Daoy (cell line): ENCODE measurements at places on chromosomes 11 and 22.
A peak's percentile ranks its signal among the peaks of the same experiment; 100 is the strongest.

DNA sequence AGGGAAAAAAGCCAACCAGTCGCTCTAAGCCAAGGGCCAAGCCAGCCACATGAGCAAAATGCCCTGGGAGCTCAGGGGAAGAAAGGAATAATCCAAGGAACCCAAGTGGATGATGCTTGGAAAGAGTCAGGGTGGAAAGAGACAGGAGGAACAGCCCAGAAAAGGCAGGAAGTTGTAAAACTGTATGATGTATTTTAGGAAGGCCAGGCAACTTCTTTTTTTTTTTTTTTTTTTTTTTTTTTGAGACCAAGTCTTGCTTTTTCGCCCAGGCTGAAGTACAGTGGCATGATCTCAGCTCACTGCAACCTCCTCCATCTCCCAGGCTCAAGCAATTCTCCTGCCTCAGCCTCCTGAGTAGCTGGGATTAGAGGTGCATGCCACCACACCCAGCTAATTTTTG lies 1.6 kb downstream of the LGALS12 start:
- no peak for DNase-seq

GRCh38 chr22:20060700-20061480 lies 19.2 kb upstream of the DGCR8 start:
- no peak for DNase-seq

DNA sequence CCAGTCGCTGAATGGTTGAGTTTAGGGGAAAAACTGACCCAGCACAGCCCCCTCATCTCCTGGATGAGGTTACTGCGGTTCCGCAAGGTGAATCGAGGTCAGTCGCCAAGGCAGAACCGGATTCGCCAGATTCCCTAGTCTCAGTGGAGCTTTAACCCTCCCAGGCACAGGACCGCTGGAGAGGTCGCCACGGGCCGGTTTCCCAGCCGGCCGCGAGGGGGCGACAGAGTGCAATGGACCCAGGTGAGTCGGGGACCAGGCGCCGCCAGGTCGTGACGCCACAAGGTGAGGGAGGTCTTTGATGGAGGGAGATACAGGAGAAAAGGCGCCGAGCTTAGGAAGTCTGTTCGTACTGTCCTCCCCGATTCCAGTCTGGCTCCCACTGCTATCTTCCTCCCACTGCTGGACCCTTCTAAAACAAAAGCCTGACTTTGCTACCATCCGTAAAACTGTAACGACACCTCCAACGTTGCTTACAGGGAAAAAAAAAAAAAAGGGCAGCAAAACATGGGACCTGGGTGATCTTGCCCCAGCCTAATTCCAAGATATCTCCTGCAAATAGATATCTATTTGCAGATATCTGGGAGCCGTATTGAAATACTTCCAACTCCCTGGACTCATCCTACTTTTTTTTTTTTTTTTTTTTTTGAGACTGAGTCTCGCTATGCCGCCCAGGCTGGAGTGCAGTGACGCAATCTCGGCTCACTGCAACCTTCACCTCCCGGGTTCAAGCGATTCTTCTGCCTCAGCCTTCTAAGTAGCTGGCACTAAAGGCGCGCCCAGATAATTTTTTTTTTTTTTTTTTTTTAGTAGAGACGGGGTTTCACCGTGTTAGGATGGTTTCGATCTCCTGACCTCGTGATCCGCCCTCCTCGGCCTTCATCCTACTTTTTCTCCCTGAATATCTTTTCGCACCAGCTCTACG lies 1.4 kb upstream of the GGA1 start:
- DNase-seq: peak; percentile 86

DNA sequence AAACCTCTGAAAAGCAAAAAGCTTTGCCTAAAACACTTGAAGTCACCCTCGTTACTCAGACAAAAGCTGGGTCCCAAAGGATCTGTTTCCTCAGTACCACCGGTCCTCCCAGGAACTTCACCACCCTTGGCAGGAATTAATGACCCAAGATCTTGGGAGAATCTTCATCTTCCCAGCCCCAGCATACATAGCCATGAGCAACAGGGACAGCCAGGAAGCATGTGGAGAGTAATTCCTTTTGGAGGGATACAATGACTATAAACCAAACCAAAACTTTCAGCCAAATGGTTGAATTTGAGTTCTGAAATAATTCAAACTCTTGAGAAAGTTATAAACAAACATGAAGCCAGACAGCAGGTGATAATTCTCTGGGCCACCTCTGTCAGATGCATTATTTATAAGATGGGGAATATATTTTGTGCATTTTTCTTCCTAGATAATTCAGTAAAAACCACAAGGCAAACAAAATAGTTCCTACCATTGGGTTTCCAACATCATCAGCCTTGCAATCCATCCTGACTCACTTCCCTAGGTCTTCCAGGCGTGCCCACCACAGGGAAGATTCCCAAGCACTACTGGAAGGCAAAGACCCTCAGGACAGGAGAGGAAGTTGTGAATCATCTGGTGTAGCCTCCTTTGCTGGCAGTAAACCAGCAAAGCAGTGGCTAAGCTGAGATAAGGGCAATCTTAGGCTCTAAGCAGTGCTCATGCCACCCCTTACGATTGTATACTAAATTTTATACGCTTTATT lies 71.7 kb upstream of the DRD2 start:
- DNase-seq: peak; percentile 97

DNA sequence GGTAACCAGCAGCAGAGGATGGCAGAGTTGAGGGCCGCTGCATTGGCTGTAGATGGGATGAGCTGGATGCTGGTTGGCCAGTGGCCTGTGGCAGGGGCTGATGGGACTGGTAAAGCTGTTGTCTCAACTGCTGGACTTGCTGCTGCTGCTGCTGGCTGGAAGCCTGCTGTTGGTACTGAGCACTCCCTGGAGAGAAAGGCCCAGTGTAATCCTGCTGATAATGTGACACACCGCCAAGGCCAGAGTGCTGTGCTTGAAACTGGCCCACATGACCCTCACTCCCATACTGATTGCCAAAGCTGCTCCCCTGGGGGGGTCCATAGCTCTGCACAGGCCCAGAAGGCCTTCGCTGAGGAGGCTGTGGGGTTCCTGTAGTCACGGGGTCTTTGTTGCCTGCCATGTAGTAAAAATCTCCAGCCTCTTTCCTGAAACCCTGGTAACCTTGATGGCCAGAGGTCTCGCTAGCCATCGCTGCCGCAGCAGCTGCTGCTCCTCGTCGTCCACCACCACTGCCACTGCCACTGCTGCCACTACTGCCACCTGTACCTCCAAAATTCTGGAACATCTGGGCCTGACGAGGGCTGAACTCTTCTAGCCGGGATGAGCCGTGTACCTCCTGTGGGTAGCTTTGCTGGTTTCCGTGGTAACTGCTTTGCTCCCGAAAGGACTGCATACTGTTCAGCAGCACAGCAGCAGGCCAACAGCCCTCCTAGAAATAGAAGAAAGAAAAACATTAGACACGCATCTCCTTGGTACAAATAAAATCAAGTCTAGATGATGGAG lies 55.6 kb downstream of the TCF20 start:
- no peak for DNase-seq

- no peak for DNase-seq
These were observed 428.8 kb downstream of the DYNC2H1 start for GRCh38 chr11:103537904-103538502.

DNA sequence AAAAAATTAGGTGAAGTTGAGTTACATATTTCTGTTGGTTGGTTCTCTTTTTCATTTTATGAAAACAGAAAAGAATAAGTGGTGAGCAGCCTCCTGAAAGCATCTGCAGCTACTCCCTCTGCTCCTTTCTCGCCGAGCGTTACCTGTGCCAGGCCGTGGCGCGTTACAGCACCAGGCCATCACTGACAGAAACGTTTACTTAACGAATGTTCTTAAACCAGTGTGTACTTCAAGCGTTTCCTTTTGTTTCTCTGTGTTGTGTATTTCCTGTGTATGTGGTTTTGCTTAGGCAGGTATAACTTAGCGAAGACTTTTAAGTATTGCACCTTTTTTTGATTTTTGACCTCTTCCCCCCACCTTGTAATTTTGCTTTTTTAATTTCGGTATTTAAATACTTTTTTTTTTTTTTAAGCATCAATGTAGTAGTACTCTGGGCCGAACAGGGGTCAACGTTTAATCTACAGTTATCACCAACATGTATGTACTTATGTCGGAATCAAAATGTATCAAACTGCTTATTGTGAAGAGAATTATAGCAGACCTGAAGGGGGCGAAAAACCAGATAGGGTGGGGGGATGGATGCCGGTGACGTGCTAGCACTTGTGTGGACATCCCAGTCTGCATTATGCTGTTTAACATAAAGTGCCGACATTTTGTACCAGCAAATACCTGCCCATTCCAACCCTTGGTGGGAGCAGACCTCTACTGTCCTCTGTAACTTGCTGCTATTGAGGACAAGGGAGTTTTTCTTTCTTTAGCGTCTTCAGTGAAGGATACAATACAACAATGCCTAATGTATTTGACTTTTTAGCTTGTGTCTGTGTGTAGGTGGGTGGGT lies 21.6 kb upstream of the ADSL start:
- no peak for DNase-seq

- peak; percentile 73 for DNase-seq
These were observed 11.8 kb upstream of the APLNR start for GRCh38 chr11:57248780-57249383.

- no peak for DNase-seq
These were observed 1.2 kb downstream of the CYTH4 start for GRCh38 chr22:37283393-37283937.

- DNase-seq: no peak
These were observed 424.4 kb upstream of the CCDC179 start for GRCh38 chr11:23284631-23285030.

DNA sequence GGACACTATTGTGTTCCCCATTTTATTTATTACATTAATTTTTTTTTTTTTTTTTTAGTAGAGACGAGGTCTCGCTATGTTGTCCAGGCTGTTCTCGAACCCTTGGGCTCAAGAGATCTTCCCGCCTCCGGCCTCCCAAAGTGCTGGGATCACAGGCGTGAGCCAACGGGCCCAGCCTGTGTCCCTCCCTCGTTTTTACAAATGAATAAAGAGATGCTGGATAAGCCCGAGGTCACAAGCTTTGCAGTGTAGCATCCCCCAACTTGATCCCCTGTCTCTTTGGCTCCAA lies 297 bp upstream of the MTFP1 start:
- no peak for DNase-seq

GRCh38 chr11:120674542-120674941 lies 163.0 kb downstream of the GRIK4 start:
- DNase-seq: peak; percentile 55

- no peak for DNase-seq
These were observed 102.7 kb upstream of the CLPB start for GRCh38 chr11:72537051-72537450.

GRCh38 chr22:30866216-30866615 lies 102.4 kb downstream of the MORC2 start:
- no peak for DNase-seq

DNA sequence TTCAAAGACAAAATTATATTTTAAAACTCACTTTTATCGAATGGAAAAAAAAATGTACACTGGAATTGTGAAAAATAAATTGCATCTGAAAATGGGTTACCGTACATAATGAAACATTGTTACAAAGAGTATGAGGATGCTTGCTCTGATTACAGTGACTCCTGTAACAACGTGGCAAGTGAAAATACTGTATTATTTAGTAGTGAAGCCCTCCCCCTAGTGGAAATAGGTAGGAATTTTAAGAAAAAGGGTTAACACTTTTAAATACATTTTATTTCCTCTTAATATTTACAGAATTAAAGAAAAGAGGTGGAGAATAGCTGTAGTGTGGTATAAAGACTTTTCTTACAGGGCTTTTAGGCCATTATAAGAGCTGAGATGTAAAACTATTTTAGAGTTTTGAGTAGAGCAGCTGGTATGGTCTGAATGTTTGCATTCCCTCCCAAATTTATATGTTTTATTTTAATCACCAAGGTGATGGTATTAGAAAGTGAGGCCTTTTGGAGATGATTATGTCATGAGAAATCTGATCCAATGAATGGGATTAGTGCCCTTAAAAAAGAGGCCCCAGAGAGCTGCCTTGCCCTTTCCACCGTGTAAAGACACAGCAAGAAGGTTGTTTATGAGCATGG lies 25.2 kb downstream of the FAM76B start:
- DNase-seq: peak; percentile 12

- no peak for DNase-seq
These were observed 1403.0 kb downstream of the BRD1 start for GRCh38 chr22:48424661-48425060.

- no peak for DNase-seq
These were observed 40.0 kb upstream of the SEPTIN5 start for GRCh38 chr22:19674129-19674928.

- DNase-seq: no peak
These were observed 104.3 kb downstream of the RRAS2 start for GRCh38 chr11:14254533-14255237.

GRCh38 chr11:61149624-61150615 lies 11.3 kb downstream of the VPS37C start:
- no peak for DNase-seq

DNA sequence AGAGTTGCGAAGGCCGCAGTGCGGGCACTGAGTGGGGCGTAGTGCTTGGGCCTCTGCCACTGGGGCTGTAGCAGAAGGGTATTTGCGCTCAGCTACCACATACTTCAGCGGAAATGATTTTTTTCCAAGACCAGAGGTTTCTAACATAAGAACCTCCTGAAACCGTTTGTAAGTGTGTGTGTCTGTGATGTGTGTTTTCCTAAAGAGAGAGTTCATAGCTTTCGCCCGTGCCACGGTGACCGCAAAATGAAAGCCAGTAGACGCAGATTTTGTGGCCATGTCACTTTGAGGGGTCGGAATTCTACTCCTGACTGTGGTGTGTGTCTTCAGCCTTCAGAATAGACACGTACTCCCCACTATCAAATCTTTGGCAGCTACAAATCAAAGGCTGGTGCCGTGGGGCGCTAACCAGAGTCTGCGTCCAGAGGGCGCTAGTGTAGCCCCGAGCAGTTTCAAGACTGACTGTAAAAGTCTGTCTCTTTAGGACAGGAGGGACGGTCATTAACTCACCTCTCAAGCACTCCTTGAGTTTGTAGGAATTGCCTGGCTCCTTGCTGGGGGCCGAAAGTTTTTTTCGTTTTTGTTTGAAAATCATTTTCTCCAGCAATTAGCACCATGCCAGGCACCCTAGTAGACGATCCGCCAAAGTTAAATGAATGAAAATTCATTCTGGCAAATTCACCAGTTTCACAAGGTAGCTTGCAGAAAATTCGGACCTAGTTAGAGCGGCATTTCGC lies 2.5 kb upstream of the CALCA start:
- peak; percentile 75 for DNase-seq

DNA sequence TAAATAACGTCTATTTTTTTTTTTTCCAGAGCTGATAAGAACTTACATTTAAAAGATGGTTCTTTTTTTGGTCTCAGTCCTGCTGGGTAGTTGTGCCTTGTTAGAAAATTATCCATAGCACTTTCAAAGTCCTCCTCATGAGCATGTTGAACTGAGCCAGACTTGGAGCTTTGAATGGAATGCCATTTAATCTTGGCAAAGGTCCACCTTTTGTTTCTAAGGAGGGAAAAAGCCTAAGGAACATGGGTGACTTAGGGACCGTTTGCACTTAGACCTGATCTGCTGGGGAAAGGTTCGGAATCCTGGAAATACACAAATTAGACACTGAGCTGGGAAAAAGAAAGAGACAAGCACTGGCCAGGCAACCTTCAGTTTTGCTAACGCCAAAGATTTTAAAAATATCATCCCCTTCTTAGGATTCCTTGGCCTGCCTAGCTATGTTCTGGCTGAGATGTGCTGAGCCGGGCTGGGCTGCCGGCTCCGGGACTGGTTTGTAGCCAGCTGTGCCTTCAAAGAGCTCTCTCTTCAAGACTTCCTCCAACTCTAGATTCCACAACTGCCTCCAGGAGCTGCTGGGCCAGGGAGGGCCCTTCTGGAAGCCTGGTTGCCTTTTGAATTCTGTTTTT lies 67.4 kb downstream of the ENDOD1 start:
- DNase-seq: no peak
